ENCODE measurements at places on chromosomes 6 and 20.

DNA sequence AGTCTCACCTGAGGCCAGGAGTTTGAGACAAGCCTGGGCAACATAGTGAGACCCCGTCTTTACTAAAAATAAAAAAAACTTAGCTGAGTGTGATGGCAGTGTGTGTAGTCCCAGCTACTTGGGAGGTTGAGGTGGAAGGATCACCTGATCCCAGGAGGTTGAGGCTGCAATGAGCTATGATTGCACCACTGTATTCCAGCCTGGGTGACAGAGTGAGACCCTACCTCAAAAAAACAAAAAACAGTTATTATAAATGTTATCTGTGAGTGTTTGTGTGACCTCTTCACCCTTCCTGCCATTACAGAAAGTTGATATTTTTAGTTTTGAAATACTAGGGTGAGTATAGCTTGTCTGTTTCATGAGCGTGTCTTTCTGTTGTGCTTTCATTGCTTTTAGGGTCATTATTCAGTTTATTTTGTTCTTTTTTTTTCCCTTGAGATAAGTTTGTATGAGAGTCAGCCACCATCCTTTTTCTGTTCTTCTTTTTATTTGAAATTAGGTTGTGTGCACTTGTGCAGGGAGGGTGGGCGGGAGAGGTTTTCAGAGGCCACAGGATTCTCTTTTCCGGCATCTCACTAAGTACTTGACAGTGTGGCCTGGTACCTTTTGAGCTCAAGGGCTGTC is 26.2 kb downstream of the CDYL start:
- DNase-seq = no peak

GRCh38 chr6:149347067-149347466 is 29.6 kb downstream of the TAB2 start:
- no peak for DNase-seq

DNA sequence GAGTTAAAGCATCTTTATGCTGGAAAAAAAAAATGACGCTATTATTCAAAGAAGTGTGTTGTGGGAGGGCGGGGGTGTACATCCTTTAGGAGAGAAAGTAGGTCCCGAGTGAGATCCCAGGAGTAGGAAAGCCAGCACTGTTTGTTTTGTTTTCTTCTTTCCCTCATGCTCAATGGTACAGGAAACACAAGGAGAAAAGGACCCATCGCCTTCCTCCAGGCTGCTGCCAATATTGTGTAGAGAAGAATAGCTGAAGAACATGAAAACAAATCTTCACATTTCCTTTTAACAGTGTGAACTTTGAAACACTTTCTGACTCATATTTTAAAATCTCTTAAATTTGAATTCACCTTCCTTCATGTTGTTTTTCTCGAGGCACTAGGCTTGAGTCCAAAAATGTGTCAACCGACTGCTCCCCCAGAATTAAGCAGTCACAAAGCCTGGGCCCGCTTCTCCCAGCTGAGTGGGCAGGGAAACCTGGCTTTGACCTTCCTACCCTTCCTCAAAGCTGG is 22.3 kb downstream of the PPP1R16B start:
- no peak for DNase-seq

DNA sequence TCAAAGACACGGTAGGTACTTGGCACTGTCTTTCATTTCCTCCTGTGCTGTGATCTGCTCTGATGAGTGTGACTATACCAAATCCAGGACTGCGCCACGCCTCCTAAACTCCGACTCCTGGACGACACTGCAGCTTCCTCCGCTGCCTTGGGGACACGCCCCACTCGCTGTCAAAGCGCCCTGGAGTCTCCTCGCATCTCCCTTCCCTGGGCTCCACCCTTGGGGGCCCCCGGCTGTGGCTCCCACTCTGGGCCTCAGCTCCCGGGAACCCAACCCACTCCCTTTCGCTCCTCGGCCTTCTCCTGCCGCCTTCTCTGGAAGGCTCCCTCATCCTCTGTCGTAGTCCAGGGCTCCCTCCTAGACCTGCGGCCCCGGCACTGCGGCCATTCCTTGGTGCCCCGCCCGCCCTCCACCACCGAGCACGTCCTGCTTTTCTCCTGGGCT is 61.2 kb downstream of the RSPH3 start:
- DNase-seq = peak; percentile 51

GRCh38 chr20:34112600-34113101 is 608 bp upstream of the EIF2S2 start:
- DNase-seq = peak; percentile 37

DNA sequence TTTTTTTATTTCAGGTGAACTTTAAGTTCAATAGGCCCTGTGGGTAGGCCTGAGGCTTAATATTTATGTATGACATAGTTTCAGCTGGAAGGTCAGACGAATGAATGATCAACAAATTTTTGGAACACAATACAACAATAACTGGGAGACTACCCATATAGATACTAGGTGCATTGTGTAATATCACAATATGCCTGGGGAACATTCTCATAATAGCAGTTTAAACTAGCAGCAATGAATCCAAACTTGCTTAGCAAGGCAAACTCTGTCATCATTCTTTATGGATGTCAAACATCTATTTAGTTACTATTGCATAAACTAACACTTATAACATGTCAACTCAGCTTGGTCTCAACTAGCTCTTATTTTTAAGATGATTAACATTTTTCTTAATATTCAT is 49.3 kb downstream of the ELOVL4 start:
- DNase-seq = no peak

- DNase-seq = no peak
Observed at GRCh38 chr6:56339524-56339923, 92.1 kb upstream of the COL21A1 start.

DNA sequence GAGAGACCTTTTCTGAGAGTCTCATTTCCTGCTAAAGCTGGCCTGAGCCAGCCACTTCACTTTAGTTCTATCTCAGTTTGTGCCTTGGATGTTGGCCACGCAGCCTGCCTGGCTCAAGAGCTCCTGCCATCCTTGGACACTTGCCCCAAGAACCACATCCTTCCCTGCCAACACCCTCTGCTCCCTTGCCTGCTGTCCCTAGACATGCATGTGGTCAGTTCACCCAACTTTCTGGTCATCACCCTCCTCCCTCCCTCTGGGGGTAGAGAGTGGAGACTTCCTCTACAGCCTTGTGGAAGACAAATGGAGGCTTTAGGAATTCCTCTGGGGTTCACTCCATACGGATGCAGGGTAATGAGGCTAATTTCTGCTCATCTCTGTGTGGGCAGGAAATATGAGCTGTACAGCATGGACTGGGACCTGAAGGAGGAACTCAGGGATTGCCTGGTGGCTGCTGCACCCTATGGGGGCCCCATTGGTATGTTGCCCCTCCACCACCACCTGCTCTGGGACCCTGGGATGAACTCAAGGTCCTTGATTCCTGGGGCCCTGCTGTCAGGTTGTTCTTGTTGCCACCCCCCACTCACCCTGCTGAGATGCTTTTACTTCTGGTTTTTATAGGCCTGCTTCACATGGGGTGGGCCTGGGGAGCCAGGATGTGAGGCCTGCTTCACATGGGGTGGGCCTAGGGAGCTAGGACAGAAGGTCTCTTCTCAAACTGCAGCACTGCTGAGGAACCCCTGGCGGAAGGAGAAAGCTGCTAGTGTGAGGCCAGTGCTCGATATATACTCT is 13.8 kb upstream of the PTPRA start:
- DNase-seq = no peak

GRCh38 chr6:24642061-24642460 is 3.9 kb downstream of the KIAA0319 start:
- no peak for DNase-seq
